ENCODE measurements at places on chromosomes 11 and 22.

DNA sequence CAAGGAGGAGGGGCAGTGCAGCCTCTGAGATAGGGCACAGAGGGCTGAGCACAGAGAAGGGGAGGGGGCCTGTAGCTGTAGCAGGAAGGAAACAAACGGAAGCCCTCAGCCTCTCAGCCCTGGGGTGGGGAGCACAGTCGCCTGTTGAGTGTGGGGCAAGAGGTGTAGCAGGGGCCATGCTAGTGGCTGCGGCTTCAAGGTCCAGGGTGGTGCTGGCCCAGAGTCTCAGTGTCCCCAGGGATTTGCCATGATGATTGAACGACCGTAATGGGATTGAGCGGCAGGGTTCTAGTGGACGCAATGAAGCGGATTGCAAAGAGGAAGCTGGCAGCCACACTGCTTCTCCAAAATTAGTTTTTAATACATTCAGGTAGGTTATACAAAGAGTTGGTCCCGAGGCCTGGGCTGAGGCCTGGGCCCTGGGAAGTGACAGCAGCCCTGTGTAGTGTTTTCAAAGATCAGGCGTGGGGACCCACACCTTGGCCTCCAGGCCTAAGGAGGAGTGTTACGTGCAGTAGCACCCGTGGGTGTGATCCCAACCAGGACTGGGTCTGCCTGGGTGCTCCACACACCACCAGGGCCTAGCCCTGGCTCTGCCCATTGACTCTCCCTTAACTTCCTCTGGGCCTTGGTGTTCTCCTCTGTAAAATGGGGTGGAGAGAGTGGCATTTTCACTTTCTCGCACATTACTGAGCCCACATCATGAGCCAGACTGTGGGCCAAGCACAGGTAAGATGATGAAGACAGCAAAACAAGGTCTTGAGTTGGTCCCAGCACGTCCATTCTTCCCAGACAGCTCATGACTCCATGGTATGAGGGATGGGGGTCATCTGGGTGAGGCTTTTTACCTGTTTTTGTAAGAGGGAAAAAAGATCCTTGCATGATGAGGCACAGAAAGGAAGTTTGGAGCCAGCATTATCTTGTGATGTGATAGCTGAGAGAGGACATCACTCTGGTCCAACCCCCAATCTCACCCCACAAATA lies 13.1 kb downstream of the LRRC32 start:
- DNase-seq: no peak

DNA sequence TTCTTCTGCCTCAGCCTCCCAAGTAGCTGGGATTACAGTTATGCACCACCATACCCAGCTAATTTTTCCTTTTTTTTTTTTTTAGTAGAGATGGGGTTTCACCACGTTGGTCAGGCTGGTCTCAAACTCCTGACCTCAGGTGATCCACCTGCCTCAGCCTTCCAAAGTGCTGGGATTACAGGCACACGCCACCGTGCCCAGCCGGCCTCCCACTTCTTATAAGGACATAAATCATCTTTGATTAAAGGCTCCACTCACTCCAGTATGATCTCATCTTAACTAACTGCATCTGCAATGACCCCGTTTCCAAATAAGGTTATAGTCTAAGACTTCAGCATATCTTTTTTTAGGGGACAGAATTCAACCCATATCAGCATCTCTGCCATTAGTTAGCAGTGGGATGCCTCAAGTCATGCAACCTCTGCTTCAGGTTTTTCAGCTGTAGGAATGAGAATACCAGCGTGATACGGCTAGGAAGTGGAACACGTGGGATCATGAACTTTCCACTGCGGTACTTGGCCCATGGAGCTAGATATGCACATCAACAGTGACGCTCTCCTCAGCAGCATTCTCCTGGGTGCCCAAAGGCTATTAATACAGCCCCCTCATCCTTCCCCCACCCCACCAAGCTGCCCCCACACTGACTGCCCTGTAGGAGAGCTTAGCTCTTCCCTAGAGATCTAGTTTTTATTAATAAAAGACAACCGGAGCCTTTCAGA lies 41.4 kb downstream of the MCHR1 start:
- no peak for DNase-seq

- DNase-seq: no peak
Observed at GRCh38 chr11:63870351-63871140, 31.6 kb downstream of the MARK2 start.

DNA sequence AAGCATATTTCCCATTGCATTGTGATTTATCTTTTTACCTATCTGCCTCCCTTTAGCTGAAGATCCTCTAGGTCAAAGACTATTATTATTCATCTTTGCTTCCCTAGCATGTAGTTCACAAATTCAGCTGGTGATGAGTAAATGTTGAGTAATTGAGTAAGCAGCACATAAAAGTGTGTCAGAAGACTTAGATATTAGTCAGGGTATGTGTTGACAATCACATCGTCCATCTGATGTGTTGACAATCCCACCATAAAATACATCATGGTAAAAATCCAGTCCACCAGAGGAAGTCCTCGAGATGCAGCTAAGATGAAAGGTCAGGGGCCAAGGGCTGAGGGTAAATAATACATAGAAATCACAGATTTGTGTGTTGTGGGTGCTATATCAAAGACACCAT lies 22.9 kb upstream of the ABTB2 start:
- no peak for DNase-seq

DNA sequence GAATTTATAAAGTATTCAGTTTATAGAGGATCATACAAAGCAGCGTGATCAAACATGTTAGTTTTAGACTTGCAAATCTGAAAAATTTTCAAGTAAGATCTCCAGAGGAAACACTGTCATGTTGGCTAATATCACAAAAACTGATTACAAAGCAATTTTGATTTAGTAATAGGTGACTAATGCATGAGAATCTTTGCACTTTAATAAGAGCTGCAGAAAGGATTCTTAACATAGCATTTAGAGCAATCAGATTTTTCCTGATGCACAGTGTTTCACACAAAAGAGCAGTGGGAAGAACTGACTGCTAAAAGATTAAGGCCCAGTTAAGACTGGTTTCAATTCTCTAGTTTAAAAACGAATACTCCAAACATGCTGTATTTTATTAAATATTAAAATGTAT lies 321.2 kb downstream of the GUCY1A2 start:
- DNase-seq: no peak

- no peak for DNase-seq
Observed at GRCh38 chr22:38171927-38172831, 9.5 kb downstream of the PLA2G6 start.

All from stimulated activated CD8-positive, alpha-beta memory T cell treated with anti-CD3 and anti-CD28 coated beads, Interleukin-7, amount 100 ng/mL, for 24 hours (primary cell).